GM18507 (cell line): ENCODE measurements at places on chromosomes 1 and 21.

DNA sequence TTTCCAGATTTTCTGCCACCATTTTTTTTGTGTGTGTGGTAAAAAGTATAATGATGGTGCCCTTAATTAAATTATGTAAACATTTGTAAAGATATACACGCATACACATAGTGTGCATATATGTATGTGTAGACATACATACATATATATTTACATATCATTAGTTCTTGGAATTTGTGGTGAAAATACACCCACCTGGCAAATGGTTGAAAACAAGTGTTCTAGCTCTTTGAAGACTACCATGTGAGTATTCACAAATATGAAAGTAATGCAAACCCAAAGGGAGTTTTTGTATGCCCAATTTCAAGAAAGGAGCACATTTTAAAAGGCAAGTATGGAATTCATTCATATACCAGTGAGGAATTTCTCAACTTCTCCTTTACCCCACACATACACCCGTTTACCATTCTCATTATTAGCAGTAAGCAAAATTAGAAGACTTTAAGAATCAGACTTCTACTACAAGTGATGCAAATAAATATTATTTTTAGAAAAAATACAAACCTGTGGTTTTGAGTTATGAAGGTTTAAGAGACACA lies 8.0 kb downstream of the RABGAP1L start:
- no peak for DNase-seq

GRCh38 chr1:117567435-117567834 lies 38.4 kb upstream of the TENT5C start:
- no peak for DNase-seq

DNA sequence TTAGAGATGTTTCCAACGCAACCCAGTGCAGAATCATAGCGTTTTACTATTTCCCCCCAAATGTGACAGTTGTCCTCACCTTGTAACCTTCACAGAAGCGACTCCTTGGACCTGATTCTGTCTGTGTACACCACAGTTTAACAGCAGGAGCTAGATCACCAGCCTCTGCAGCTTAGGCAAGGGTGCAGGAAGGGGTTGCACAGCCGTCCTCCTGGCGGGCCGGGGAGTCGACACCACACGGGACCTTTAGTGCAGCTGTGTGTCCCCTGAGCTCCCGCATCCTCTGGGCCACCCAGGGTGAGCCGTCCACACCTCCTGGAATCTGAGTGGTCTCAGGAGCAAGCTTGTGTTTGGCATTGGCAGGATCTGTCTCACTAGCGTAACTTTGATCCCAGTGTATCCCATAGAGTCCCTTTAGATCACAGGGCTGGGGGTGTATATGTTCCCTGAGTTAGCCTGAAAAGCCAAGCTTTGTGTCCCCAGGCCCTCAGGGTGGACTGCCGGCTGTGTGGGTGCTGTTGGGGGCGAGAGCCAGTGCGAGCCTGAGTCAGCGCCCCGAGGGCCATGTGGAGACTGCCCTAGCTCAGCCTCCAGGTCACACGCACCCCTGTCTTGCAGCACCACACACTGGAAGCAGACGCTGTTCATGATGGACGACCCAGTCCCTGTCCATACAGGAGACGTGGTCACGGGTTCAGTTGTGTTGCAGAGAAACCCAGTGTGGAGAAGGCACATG lies 27.5 kb downstream of the PRMT2 start:
- DNase-seq, result no peak

GRCh38 chr21:33308586-33309490 lies 15.9 kb upstream of the IFNAR1 start:
- DNase-seq, result peak; percentile 40

- no peak for DNase-seq
These were observed 27.8 kb downstream of the PIGM start for GRCh38 chr1:160004001-160004400.

DNA sequence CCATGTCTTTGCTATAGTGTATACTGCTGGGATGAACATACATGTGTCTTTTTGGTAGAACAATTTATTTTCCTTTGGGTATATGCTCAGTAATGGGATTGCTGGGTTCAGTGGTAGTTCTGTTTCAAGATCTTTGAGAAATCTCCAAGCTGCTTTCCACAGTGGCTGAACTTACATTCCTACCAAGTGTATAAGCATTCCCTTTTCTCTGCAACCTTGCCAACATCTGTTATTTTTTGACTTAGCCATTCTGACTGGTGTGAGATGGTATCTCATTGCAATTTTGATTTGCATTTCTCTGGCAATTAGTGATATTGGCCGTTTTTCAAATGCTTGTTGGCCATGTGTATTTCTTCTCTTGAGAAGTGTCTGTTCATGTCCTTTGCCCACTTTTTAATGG lies 37.5 kb upstream of the ANGPTL1 start:
- no peak for DNase-seq

DNA sequence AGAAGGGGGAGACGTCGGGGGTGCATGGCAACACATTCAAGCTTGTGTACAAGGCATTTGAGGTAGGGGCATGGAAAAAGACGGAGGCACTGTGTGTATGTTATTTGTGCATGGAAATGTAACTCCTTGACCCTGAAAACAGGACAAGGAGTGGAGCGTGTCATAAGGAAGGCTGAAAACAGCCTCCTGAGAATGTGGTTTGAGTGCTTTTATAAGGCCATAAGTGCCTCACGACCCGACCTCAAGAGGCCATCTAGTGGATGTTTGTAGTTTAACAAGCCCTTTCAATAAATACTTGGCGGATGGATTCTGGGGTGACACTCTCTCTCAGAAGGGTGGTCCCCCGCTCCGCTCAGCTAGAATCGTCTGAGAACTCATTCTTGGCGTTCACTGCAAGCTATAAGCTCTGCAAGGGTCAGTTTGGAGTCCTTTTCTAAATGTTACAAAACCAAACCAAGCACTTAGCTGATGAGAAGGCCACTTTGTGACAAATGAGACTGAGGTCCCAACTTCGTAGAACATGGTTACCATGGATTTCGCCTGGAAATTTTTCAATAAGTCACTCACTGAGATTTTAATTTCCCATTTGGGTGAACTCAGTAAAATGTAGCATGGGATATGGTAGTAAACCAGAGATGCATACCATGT lies 38.8 kb upstream of the CLCA4 start:
- no peak for DNase-seq

- no peak for DNase-seq
These were observed 21.1 kb downstream of the FMO5 start for GRCh38 chr1:147204080-147204479.

DNA sequence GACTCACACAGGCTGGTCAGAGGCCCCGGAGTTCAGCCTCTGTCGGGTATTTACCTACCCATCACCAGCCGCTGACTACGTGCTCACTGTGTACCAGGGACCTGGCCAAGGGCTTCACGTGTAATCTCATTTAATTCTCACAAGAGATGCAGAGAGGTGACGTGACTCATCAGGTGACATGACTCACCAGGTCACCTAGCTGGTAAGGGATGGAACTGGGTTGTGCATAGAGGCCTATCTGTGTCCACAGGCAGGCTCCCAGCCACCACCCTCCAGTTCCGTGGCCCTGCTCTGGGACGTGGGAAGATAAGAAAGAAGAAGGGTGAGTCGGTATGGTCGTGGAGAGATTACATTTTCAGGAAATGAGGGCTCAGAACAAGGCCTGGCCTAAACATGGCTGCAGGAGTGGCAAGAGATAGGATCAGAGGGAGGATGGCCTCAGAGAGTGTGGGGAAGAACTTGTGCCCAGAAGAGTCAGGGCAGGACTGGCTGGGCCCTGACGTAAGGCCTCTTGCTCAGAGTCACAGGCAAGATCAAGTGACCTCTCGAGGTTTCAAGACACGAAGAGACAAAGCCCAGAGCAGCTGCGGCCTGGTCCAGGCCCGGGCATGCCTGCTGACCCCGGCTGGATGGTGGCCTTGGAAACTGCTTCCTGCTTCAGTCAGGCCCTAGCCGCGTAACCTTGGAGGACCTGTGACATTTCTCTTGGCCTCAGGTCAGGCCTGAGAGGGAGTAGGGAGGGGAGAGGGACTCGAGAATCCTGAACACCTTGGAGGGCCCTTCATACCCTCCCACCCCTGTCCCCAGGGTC lies 52.7 kb upstream of the WASF2 start:
- no peak for DNase-seq

GRCh38 chr1:89465201-89465600 lies 59.4 kb upstream of the LRRC8B start:
- no peak for DNase-seq

GRCh38 chr1:114618606-114619005 lies 37.2 kb upstream of the BCAS2 start:
- DNase-seq, result no peak

GRCh38 chr1:221350091-221350490 lies 391.8 kb downstream of the DUSP10 start:
- DNase-seq, result no peak

DNA sequence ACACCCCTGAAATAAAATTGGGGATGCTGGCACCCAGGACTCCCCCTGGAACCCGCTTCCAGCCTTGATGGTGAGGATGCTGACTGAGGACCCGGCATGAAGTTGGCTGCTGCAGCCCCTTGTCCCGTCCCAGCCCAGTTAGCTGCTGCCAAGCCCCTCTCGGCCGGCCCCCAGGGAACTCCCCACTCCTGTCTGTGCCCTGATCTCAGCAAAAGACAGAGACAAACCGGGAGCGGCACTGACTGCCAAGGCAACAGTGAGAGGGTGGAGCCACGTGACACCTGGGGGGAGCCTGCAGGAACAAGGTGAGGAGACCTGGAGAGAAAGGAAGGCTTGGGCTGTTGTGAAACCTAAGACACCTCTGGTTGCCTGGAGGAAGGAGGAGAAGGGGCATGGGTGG lies 24.7 kb downstream of the CASZ1 start:
- no peak for DNase-seq

GRCh38 chr1:208205216-208206013 lies 38.8 kb downstream of the PLXNA2 start:
- DNase-seq, result no peak

- DNase-seq, result no peak
These were observed 236.3 kb downstream of the SIPA1L2 start for GRCh38 chr1:232393444-232394146.

DNA sequence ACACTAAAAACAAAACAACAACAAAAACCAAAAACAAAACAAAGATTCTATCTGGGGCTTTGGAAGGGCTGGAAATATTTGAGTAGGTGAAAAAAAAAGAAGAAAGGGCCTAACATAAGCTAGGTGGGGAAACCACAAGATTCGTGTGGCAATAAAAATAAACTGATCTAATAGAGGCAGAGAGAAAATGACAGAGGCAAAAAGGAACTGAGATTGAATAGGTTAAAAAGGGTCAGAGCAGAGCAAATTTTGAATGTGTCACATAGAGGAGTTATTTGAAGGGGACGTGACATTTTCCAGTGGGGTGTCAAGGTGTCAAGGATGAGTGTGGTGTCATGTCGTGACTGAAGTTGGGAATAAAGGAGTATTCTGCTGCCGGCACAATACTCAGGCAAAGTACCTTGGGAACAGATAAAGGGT lies 65.2 kb upstream of the RALGPS2 start:
- DNase-seq, result peak; percentile 17
